Left renal pelvis (tissue), 4 donors: ENCODE measurements at places on chromosomes 4 and X. TPM values are rescaled to one million over a fixed set of nuclear protein-coding genes. Genes with fewer than 3 reads are reported as not detected.

DNA sequence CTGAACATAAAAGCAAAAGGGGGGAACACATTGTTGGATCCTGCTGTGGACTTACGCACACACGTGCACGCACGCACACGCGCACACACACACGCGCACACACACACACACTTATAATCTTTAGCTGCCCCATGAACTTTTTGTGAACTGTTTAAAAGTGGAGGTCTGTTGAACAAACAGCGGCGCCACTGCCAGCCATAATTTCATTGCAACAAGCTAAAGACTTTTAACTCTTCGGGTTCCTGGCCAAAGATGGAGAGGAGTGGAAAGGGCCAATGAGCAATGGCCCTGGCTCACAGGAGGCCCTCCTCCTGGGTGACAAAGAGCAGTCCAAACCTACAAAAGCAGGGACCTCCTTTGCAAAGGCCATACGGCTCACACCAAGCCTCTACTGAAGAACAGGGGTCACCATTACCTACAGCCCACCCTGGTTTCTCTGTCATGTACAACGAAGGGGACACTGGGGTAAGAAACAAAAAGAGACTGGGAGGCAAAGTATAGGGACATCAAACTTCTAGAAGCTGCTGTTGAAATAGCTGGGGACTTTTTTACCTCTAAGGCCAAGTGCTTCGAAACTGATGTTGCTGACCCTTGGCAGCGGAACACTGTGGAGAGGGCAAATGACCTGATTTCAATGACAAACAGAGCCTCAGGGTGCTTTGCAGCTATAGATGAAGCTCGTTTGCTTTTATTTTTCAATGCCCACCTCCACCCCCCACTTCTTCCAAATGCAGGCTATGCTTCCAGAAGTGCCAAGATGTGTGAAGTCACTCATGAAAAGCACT, 16.7 kb downstream of the BCOR start:
- DNase-seq: no peak

- peak; percentile 4 for DNase-seq
Observed at GRCh38 chrX:130975947-130976346, 72.9 kb upstream of the ENOX2 start.

- DNase-seq: no peak
Observed at GRCh38 chrX:15418707-15419181, 34.5 kb upstream of the VEGFD start.

ANK2 gene
- 57.3 TPM for polyA plus RNA-seq

HNRNPD gene
- polyA plus RNA-seq: 660 TPM

IL1RAPL1 gene
- 2.5 TPM for polyA plus RNA-seq
